Right renal cortex interstitium (tissue), 3 donors: ENCODE measurements at places on chromosomes 3 and 15.

GRCh38 chr15:75191235-75191634 lies 10.4 kb upstream of the C15orf39 start:
- DNase-seq: no peak

GRCh38 chr15:50110285-50110684 lies 8.7 kb downstream of the ATP8B4 start:
- no peak for DNase-seq

- no peak for DNase-seq
These were observed 15.5 kb downstream of the PLA2G4D start for GRCh38 chr15:42078903-42079302.

- no peak for DNase-seq
These were observed 298.2 kb downstream of the AGBL1 start for GRCh38 chr15:86377914-86378313.
